CD4-positive, alpha-beta T cell treated with Interleukin-6 for 4 hours (primary cell): ENCODE measurements at places on chromosomes 7 and 10.

- DNase-seq: no peak
Observed at GRCh38 chr7:30851651-30852307, 59.9 kb upstream of the AQP1 start.

- peak; percentile 4 for DNase-seq
Observed at GRCh38 chr10:6973899-6974298, 393.8 kb upstream of the PRKCQ start.

DNA sequence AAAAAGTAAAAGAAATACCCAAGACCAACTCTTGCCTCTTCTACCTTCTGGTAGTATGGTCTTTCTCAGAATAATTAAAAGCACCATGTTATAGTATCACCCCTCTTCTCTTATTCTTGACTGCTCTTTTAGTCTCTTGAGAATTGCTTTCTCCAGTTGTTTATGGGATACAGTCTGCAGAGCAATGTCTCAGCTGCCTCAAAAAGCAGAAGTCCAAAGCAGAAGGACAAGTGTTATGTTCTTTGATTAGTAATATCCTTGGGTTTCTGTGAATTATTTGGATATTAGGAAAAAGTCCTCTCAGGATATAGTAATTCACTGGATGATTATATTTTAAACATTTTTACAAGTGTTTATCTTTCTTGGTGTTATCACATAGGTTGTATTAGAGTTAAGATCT, 7.4 kb downstream of the TAS2R41 start:
- no peak for DNase-seq

GRCh38 chr10:125472010-125472607, 210.9 kb downstream of the TEX36 start:
- DNase-seq: no peak

GRCh38 chr10:92832998-92833650, 15.2 kb upstream of the EXOC6 start:
- DNase-seq: no peak

DNA sequence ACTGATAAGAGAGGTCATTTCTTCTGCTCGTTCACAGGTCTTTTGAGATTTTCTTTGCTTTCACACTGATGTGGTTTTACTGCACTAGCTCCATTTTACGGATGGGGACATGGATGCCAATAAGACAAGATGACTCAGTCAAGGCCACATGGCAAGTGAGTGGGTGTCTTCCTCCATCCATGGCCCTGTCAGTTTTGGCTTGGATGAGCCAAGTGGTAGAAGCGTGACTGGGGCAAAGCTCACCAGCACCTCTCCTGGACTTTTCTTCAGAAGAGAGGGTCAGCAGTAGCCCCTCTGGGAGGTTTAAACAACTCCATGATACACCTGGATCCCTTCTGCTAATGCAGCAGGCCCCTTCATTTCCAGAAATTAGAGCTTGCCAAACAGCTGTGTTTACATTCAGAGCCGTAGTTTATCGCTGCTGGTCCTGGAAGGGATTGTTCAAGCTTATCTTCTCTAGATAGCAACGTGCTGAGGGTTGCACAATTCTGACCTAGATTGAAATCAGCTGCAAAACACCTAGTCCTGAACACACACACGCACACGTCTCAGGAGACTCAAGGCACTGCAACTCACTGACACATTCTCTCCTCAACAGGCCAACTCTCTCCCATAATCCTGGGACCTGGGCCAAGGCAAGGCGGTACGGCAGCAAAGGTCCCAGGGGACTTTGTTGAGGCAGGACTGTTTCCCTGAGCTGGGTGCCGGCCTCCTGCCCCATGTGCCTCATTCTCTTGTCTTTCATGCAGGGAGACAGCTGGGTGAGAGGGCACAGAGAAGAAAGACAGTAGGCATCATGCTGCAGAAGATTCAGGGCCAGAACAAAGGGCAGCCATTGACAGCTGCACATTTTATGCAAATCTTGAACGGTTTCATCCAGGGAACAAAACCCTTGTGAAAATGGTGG, 14.2 kb upstream of the PDCD4 start:
- DNase-seq: peak; percentile 49

GRCh38 chr10:14781763-14782162, 7.1 kb upstream of the FAM107B start:
- no peak for DNase-seq

DNA sequence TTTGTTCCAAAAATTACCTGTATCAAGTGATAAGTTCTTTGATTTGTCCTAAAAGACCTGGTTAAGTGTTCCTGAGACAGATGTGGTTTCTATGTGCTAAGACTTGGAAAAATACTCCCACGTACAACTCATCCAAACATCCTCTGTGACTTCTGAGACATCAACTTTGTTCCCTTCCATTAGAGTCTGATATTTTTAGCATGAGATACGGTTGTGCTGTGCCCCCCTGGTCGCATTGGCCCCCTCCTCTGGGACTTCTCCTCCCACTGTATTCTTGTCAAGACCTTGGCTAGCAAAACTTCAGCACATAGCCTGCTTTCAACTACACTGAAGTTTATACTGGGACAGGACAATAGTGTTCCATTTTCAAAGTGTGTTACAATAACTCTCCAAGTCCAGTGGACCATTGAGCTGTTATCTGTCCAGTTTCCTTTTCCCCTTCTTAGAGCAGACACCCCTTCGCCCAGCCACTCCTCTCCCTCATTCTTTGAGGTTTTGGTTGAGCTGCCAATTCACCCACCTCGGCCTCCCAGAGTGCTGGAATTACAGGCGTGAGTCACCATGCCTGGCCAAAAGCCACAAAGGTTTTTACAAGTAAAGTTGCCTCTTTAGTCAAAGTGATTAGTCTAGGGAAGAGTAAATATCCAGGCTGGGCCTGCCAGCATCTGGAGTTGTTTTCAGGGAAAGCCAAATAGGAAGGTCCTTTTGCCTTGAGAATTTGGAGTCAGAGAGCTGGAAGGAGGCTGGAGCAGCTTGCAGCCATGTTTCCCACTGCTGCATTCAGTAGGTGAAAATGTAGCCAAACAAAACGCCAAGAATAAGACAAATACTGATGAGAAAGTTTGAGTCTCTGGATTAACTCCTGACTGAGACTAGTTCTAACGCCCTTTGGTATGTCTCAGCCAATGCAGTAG, 17.8 kb upstream of the PDLIM1 start:
- DNase-seq: no peak

DNA sequence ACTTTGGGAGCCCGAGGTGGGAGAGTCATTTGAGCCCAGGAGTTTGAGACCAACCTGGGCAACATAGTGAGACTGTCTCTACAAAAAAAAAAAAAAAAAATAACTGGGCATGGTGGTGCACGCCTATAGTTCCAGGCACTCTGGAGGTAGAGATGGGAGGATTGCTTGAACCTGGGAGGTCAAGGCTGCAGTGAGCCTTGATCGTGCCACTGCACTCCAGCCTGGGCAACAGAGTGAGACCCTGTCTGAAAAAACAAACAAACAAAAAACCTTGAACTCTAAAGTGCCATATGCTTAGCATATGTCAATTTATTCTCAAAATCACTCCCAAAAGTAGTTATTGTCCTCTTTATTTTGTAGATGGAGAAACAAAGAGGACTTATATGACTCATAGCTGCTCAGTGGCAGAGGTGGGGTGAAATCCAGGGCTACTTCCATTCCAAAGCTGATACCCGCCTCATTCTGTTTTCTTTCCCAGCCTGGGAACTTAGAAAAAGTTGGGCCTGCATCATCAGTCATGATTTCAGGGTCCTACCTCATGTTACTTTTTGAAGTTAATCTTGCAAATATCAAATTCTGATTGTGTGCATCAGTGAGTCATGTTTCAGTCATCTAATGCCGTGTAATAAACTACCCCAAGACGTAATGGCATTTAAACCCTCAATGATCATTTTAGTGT, 13.3 kb downstream of the DHTKD1 start:
- no peak for DNase-seq

GRCh38 chr7:50092579-50093491, at the start of gene ZPBP:
Gene ZPBP, minus strand, starts transcription at chr7:50093246. Its CDS starts 52 bp downstream, at chr7:50093194.
- peak; percentile 61 for DNase-seq

- DNase-seq: no peak
Observed at GRCh38 chr7:91185771-91186170, 78.5 kb upstream of the FZD1 start.

DNA sequence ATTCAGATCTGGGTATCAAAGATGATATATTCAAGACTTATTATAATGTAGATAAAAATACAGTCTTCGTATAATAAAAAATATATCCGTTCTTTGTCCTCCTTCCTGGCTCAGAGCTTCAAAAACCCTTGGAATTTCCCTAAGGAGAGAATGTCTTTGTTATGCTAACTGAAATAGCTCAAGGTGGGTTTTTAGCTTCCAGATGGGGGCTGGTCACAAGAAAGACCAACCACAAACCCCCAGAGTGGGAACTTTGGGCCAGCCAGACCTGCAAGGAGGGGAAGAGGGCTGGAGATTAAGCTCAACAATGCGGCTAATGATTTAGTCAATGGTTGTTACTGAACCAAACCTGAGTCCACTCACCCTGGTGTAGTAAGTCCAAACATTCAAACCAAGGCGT, 196.4 kb downstream of the SDHAF3 start:
- DNase-seq: no peak

DNA sequence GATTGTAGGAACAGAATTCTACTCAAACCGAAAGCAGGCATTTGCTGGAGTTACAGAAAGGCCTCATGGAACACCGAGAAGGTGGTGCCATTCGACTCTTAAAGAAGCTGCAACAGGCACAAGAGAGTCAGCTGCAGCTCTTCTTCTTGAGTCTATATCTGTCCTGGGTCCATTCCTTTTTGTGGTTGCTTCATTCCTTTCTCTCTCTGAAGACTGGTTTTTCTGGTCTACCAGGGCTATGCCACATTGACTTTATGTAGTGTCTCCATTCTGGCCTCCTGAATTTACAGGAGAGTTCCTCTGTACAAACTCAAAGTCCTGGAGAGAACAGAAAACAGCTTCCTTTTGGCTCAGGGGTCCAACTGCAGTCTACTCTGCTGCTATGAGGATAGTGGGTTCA, 132.8 kb downstream of the CFTR start:
- DNase-seq: no peak

DNA sequence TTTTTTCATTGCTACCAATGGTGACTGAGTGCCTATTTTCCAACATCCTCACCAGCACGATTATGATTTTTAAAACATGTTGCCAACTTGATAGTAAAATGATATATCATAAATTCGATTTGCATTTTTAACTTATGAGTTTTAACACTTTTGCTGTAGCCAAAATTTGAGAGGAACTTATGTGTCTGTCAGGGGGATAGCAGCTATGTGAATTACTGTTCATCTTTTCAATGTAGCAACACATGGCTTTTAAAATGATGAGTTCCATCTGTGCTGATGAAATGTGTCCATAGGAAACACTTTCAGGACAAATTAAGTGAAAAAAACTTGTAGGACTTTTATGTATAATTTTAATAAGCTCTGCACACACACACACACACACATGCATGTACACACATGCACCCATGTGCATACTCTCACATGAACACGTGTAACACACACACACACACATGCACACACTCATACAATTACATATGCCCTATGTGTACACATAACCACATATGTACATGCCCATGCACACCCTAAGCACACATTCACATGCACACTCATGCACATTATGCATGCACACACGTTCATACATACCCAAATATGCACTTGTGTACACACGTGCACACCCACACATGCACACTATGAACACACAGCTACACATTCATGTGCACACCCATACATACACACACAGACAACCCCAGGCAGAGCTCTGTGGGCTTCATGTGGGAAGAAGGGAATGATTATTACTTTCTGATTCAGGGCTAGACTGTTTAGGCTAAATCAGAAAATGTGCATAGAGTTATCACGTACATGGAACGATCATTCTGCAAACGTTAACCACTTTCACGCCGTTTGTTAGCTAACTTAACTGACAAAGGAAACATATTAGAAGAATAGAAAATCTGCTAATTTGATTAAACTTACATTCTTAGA, 68.9 kb downstream of the C10orf143 start:
- DNase-seq: no peak

GRCh38 chr10:23095966-23096801, 805 bp downstream of the MSRB2 start:
- DNase-seq: peak; percentile 55

DNA sequence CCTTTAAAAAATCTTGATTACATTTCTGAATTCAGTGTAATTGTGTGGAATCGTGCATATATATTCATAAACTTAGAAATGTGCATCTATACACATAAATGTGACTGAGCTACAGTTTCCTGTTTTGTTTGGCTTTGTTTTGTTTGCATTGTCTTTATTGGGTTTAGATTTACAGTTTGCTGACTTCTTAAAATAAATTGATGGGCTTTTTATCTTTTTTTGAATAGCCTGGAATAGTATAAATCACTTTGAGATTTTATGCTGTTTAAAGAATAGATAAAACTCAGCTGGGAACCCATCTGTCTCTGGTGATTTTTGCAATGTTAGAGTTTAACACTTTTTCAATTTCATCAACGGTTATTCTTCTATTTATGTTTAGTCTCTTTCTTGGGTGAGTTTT, 21.2 kb upstream of the BRAF start:
- no peak for DNase-seq

- DNase-seq: no peak
Observed at GRCh38 chr7:31110331-31111108, 58.4 kb downstream of the ADCYAP1R1 start.

DNA sequence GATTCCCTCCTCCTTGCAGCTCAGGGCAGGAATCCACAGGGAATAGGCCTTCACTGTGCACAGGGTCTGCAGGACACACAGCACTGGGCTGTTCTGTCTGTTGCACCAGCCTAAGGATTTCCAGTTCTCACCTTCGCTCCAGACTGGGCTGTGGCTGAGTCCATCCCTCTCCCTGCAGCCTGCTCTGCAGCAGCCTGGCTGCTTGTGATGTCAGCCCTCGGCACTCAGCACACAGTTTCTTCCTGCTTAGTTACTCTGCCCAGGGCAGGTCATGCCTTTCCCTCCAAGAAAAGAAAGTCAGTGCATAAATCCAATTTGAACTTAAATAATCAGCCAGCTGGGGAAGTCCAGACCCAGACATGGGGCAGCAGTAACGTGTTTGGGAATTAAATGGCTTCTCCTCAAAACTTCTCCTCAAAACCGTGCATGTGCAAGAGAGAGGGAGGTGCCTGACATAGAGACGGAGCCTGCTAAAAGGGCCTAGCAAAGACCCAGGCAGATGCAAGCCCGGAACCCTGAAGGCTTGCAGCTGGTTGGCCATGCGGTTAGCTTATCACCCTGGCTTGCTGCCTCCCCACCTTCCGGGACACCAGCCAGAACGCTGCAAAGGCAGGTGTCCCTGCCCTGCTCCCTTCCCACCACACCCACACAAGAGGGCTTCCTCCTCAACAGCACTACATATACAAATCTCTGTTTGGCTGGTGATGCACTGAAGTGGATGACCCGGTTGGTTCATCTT, 10.9 kb upstream of the GDF2 start:
- DNase-seq: peak; percentile 81

- DNase-seq: no peak
Observed at GRCh38 chr7:122300211-122300932, 4.2 kb downstream of the FEZF1 start.

GRCh38 chr7:151244196-151244840, 4.2 kb downstream of the SMARCD3 start:
- DNase-seq: peak; percentile 73

GRCh38 chr7:139004321-139005090, 23.3 kb upstream of the KIAA1549 start:
- no peak for DNase-seq

- DNase-seq: no peak
Observed at GRCh38 chr7:91618776-91619765, 261.4 kb downstream of the MTERF1 start.
